ENCODE measurements at places on chromosomes 7 and 10.

DNA sequence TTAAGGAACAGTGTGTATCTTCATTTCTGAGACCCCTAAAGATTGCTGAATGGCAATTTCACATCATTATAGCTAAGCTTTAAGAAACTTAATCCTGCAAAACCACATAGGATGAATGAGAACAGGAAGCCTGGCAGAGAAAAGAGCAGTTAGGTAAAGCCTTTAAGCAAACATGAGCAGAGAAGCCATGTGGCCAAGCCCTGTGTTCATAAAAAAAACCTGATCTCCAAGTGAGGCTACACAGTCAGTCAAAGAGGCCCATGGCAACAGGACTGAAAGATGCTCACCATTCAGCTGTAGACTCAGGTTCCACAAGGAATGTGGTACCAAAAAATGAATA lies 9.3 kb downstream of the LIPA start:
- no peak for DNase-seq

GRCh38 chr7:155362380-155363145 lies 64.9 kb downstream of the INSIG1 start:
- no peak for DNase-seq

GRCh38 chr7:87330942-87331341 lies 14.5 kb upstream of the CROT start:
- no peak for DNase-seq

GRCh38 chr7:80770061-80770460 lies 131.6 kb downstream of the CD36 start:
- DNase-seq, result no peak

- DNase-seq, result no peak
These were observed 36.2 kb upstream of the CHST3 start for GRCh38 chr10:71927776-71928592.

DNA sequence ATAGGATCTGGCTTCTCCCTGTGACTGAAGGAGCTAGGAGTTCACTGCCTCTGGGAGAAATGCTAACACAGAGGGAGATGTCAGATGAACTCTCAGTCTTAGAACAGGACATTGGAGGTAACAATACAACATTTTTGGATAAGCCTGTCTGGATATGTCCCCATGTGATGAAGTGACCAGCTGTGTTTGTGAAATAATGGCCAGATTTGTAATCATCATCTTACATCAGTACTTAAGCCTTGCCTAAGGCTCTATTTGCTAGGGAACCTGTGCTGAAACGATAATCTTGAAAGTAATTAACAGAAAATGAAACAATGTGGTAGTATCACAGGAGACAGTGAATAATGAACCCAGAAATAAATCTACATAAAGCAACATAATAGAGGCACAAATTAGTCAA lies 56.2 kb downstream of the CRPPA start:
- no peak for DNase-seq

DNA sequence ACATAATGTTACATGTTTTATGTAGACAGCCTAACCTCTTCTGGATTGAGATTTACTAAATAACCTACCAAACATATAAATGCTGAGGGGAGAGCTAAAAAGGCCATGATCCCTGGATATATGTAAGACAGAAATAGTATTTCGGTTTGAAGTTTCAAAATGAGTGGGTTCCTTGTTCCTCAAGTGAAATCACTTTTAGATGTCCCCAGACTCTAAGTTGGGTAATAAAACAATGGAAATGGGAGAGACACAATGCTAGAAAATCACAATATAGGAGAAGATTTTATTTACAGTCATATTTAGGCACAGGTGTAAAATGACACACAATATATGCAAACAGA lies 56.5 kb downstream of the SHTN1 start:
- no peak for DNase-seq

GRCh38 chr7:150388709-150389531 lies 9.8 kb downstream of the ZNF775 start:
- DNase-seq, result no peak

GRCh38 chr7:43463401-43463980 lies 119.4 kb upstream of the STK17A start:
- DNase-seq, result no peak

DNA sequence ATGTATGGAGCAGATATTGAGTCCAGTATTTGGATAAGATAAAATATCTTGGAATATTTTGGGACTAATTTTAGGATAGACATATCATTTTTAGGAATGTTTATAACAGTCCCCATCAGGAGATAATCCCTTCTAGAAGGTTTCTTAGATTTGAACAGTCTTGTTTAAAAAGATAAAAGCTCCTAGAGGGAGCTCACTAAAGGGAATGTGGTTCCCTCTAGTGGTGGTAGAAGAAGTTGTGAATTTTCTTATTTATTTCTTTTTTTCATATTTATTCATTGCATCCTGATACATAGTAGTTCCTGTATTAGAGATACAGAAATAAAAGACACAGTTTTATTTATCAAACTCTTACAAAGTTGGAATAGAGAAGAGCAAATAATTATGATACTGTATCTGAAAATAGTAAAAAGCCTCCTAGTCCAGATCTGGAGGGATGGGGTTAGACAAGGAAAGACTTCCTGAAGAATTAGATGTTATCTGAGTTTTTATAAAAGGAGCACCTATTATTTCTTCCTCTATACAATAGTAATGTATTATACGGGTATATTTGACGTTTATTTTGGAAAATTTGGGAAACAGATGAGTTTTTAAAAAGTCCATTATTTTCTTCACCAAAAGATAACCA lies 24.5 kb upstream of the KLF14 start:
- DNase-seq, result peak; percentile 57

DNA sequence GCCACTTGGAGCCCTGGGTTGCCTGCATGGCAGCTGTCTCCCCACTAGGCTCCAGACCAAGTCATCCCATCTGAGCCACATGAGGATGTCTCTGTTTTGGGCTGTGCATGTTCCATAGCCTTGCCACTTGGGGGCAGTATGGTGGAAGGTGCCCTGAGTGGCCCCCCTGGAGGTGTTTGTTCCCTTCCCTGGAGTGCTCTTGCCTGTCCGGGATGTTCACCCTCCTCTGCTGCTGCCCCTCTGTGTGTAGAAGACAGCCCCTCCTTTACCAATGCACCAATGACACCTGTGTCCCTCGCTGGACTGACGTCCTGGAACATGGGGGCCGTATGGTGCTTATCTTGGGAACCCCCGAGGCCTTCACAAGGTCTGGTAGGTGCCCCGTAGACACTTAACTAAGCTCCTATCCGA lies 100.2 kb downstream of the ACTR3B start:
- DNase-seq, result no peak

DNA sequence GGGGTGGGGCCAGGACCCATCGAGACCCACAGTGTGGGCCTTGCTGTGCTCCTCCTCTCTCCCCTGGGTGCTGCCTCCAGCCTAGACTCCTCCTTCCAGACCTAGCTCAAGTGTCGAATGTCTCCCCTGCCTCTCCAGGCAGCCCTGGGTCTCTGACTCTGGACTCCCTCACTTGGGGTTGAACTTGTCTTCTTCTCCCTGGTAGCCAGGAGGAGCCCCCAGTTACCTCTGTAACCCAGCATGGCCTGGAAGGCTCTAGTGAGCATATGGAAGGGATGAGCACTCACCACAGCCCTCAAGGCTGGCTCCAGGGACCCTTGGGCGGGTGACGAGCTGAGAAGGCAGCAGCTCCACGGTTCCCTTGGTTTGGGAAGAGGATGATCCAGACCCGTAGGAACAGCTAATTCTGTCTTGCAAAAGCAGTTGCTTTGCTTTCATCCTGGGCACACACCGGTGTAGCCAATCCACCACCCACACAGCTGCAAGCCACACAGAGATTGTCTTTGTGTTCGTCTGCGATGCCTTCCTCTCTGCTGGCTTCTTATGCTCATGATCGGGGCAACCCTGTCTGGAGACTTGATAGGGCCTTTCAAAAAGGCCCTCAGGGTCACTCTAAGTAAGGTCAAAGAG lies 52.3 kb upstream of the ANTXRL start:
- DNase-seq, result no peak

- DNase-seq, result no peak
These were observed 8.2 kb downstream of the ASB10 start for GRCh38 chr7:151178831-151179230.

GRCh38 chr10:97714401-97715258 lies 1.1 kb downstream of the MARVELD1 start:
- no peak for DNase-seq

GRCh38 chr10:47214520-47214919 lies 85.5 kb upstream of the GDF10 start:
- DNase-seq, result no peak

GRCh38 chr10:1561731-1562337 lies 175.5 kb downstream of the ADARB2 start:
- no peak for DNase-seq

DNA sequence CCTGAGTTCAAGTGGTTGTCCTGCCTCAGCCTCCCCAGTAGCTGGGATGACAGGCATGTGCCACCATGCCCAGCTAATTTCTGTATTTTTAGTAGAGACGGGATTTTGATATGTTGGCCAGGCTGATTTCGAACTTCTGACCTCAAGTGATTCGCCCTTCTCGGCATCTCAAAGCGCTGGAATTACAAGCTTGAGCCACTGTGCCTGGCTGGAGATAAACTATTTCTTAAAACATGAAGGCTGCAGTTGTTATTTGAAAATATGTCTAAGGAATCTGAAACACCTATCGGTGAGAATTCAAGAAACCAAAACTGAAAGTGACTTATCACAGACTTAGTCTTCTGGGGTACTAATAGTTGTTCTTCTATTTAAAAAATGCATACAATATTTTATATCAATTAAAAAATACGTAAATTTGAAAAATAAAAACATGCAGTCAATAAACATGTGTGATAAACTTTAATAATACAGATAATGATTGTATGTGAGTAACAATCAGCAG lies 176.9 kb upstream of the PRSS58 start:
- DNase-seq, result no peak

DNA sequence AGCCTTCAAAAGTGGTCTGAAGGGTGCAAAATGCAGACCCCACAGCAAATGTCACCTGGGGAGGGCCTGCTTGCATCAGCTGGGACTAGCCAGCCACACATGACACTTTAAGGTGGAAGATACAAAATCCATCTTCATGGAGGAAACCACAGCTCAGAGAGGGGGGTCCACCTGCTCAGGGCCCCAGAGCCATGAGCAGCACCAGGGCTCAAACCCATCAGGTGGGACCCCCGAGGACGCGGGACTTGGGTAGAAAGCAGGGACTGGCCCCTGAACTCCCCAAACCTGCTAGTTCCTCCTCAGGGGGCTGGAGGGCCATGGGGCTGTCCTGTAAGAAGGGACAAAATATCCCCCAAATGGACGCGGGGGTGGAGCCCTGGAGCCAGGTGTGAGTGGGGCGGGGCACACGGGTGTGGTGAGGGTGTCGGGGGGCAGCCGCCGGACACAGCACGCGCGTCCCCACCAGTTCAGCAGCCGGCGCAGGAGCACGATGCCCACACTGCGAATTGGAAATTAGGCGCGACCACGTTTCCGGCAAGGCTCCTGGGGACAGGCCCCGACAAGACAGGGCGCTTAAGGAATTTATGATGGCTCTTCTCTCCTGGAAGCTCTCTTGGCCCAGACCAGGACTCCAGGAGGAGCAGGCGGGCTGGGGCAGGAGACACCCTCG lies 8.0 kb downstream of the PDGFA start:
- no peak for DNase-seq

- no peak for DNase-seq
These were observed 23.4 kb upstream of the GSAP start for GRCh38 chr7:77439572-77439971.

DNA sequence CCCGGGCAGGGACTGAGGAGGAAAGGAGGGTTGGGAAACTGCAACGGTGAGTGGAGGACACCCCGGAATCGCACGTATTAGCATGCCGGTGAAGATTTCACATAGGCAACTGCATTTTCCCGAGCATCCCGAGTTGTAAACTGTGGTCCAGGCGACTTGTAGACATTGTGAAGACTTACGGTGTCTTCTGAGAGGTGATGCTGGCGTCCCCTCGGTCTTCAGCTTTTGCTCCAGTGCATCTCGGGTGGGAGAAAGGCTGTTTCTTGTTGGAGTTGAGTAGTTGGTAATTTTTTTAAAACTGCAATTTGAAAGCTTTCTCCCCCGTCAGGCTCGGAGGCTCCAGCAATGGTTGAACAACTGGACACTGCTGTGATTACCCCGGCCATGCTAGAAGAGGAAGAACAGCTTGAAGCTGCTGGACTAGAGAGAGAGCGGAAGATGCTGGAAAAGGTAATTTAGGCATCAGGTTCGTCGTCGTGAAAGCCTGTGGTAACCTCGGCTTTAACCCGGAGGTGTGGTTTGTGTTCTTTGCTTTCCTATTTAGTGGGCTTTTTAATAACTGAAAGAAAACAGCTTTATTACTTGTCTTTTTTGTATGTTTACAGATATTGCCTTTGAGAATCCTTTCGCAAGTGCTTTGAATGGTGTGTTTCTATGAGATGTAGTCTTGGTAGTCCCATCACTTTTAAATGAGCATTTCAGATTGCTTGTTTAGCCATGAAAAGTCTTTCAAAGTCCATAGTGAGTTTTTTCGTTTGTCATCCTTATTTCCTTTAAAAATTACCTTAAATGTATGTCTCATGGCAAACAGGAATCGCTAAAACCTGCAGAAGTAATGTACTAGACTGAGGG lies 687 bp downstream of the HELLS start:
- DNase-seq, result peak; percentile 26

DNA sequence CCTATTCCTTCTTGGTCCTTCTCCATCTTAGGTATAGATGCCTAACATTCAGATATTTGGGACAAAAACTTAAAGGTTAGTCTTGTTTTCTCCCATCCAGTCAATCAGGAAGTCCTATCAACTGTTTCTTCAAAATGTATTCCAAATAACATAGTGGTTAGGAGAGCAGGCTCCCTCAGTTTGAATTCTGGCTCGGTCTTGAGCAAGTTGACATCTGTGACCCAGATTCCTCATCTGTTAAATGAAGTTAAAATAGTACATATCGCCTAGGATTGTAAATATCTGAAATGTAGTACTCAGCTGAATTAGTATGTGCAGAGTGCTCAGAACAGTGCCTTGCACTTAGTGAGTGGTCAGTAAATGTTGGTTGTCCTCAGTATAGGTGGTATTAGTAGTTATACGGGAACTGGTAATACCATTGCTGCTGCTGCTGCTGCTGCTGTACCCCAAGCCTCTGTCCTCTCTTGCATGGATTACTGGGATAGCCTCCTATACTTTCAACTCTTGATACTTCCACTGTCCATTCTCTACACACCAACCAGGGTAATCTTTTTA lies 58.6 kb downstream of the RALA start:
- no peak for DNase-seq

DNA sequence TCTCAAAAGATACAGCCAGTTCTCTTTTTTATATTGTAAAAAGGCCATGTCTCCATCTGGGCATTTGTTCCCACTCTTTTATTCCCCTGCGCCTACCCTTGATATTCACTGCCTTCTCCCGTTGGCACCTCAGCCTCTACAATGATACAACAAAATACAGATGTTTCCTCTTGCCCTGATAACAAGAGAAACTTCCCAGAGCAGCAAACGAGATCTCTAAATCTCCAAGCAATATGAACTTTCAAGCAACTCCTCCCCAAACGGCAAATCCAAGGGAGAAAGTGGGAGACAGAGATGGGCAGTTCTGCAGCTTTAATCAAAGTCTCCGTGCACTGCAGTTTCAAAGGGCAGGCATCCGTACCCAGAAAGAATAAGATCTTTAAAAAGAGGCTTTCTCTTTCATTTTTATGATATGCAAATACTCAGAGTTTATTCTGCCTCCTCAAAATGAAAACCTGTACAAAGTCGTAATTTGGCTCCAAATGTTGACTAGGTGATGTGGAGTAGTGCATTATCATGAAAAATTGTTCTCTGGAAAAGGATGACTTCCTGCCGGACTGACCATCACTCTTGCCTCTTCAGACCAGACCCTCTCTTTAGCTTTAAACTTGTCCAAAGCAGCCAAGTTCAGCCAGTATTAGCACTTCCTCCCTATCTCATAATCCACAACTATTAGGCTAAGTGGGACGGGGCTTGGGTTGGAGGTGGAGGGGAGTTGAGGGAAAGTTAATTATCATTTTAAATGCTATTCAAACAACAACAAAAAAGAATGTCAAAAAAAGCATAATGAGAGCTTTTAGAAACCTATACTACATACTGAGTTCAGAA lies 682 bp downstream of the HGF start:
- no peak for DNase-seq
